ENCODE measurements at places on chromosomes 3 and 15. TPM values are rescaled to one million over a fixed set of nuclear protein-coding genes. Genes with fewer than 3 reads are reported as not detected.

DNA sequence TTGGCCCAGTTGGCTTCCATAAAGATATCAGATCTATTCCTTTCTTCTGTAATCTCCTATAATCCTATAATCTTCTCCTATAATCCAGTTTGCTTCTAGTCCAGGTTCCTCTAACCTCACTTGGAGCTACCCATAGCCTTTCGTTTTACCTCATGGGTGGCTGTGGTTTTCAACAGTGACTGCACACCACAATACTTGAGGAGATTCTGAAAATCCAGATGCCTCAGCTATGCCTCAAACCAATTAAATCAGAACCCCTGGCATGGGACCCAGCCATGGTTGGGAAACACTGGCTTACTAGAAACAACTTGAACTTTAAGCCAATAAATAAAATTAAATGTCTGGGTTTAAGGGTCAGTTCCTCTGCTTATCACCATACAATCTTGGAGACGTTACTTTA lies 86.1 kb upstream of the NTRK3 start:
- H3K4me1 ChIP-seq = peaks cover 4% of the 10 kb centered on the region
- H3K27me3 ChIP-seq = no peaks in the 10 kb centered on the region

DNA sequence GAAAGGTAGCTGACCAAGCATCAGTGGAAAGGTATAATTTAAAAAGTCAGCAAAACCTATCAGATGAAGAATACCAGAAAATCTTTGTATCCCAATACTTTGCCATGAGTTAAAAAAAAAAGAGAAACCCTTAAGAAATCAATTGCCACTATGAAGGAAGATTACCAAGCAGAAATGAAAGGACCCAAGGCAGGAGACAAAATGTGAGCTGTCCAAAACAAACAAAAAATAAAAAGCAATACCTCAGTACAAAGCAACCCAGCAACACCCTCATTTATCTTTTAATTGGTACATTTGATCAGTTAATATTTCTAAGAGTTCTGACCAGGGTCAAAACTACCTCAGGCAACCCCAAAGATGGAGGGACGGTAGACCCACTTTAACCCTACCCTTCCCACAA lies 65.3 kb downstream of the MOBP start:
- no peaks in the 10 kb centered on the region for H3K27me3 ChIP-seq
- H3K27ac ChIP-seq = no peak overlapping the region
- H3K4me3 ChIP-seq = no peak overlapping the region
- no peaks in the 10 kb centered on the region for H3K36me3 ChIP-seq
- peaks cover 11% of the 10 kb centered on the region for H3K4me1 ChIP-seq
- no peak for DNase-seq

Gene EFCAB12
- polyA plus RNA-seq = not detected

DNA sequence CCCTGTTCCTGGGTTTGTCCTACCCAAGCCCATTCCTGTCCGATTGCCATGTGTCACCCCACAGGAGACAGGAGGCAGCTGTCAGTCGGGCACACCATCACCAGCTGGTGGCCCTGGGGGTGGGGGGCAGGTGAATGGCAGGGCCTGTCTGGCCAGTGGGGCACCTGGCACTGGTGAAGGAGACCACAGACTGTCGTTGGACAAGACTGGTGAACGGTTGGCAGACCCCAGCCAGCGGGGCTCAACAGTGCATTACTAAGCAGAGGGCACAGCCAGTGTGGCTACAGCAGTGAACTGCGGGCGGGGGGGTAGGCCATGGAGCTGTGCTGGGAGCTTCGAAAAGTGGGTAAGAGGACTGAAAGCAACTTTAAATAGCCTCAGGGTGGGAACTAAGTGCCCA lies 2.1 kb downstream of the SEMA7A start:
- H3K4me1 ChIP-seq = peaks cover 45% of the 10 kb centered on the region
- no peak overlapping the region for H3K27ac ChIP-seq
- peak overlapping the region; percentile 100 for H3K4me3 ChIP-seq
- DNase-seq = peak; percentile 44
- no peaks in the 10 kb centered on the region for H3K36me3 ChIP-seq

Gene ITIH1
- polyA plus RNA-seq = not detected

DNA sequence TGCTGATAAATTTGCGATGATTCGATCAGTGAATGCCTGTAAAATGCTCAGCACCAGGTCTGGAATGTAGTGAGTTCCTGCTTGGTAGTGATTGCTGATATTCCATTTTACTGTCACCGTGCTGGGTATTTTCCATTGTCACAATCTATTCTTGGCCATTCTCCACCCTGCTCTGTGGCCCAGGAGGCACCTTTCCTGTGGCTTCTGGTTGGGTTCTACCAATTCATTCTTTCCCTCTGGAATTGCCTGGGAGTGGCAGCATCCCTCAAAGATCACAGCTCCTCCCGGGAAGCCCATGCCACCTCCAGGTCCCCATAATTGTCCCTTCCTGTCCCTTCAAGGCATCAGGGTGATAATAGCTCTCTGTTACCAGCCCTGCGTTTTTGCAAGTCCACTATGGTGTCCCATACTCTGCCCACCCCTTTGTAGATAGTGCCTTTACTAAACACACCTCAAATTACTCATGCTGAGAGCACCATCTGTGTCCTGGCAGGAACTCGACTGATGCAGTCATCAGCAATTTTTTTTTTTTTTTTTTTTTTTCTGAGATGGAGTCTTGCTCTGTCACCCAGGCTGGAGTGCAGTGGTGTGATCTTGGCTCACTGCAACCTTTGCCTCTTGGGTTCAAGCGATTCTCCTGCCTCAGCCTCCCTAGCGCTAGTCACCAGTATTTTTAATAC lies 177.8 kb upstream of the PROK2 start:
- H3K27me3 ChIP-seq = no peaks in the 10 kb centered on the region
- H3K36me3 ChIP-seq = no peaks in the 10 kb centered on the region
- peaks cover 5% of the 10 kb centered on the region for H3K4me1 ChIP-seq
- peak; percentile 82 for DNase-seq
- H3K4me3 ChIP-seq = no peak overlapping the region

Gene OR5K4
- polyA plus RNA-seq = not detected

DNA sequence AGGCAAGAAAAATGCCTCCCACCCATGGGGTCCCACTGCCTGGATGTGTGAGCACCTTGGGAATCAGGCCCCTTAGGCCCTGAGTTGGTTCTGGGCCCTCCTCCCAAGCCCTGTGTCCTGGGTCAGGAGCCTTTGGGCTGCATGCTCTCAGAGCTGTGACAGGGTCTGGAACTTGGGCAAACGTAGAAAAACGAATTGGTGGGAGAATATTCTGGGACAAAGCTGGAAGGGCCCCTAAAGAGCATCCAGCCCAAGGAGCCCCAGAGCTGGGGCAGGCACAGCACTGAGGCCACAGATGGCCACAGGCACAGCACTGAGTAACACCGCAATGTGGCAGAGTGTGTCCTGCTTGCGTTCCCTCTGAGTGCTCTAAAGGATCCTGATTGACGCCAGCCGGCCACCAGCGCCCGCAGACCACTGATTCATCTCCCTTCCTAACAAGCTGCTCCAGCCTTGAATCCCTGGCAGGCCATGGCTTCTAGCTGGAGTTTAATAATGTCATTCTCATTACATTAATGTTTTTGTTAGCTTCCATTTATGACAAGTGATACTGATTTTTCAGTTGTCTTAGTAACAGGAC lies 18.6 kb upstream of the SEC13 start:
- H3K4me3 ChIP-seq = no peak overlapping the region
- H3K27me3 ChIP-seq = peaks cover 11% of the 10 kb centered on the region
- H3K4me1 ChIP-seq = no peaks in the 10 kb centered on the region
- no peaks in the 10 kb centered on the region for H3K36me3 ChIP-seq
- no peak overlapping the region for H3K27ac ChIP-seq
